ENCODE measurements at places on chromosomes 5 and 9.
A peak's percentile ranks its signal among the peaks of the same experiment; 100 is the strongest.

- no peak for DNase-seq
Measured at GRCh38 chr5:124892185-124892848, 145.9 kb upstream of the ZNF608 start.

- peak; percentile 75 for DNase-seq
Measured at GRCh38 chr5:127909066-127909465, 174.5 kb upstream of the SLC12A2 start.

GRCh38 chr9:104725014-104725413 lies 22.5 kb upstream of the NIPSNAP3A start:
- DNase-seq, result no peak

GRCh38 chr9:7088611-7089010 lies 330.8 kb downstream of the KDM4C start:
- no peak for DNase-seq

GRCh38 chr9:106467865-106468164 lies 395.2 kb upstream of the ZNF462 start:
- DNase-seq, result no peak

- DNase-seq, result no peak
Measured at GRCh38 chr9:110835404-110835803, 166.8 kb downstream of the MUSK start.

- peak; percentile 64 for DNase-seq
Measured at GRCh38 chr5:163565931-163566608, 60.7 kb downstream of the MAT2B start.

GRCh38 chr5:172527559-172527958 lies 73.2 kb upstream of the SH3PXD2B start:
- no peak for DNase-seq

- no peak for DNase-seq
Measured at GRCh38 chr5:167822241-167822640, 469.2 kb upstream of the WWC1 start.

- DNase-seq, result no peak
Measured at GRCh38 chr9:136615631-136616306, 46.9 kb upstream of the EGFL7 start.

GRCh38 chr9:98765256-98765655 lies 31.1 kb downstream of the ANKS6 start:
- DNase-seq, result peak; percentile 15

DNA sequence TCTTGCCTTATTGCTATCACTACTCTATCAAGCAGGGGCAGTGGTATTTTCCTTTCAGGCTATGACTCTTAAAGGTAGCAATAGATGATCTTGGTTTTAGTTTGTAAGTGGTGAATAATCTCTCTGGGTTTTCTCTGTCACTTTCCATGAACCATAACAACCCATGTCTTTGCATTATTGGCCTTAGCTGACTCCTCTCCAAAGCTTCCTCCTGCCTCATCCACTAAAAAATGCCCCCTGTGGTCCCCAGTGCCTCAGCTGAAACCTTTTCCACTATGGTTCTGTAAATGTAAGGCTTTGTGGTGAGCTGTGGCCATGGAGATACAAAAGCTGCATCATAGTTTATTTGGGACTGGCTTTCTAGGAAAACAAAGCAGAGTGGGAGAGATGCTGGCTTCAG lies 128.8 kb downstream of the GPBP1 start:
- no peak for DNase-seq

- peak; percentile 42 for DNase-seq
Measured at GRCh38 chr9:111598733-111599091, 735 bp downstream of the PTGR1 start.

DNA sequence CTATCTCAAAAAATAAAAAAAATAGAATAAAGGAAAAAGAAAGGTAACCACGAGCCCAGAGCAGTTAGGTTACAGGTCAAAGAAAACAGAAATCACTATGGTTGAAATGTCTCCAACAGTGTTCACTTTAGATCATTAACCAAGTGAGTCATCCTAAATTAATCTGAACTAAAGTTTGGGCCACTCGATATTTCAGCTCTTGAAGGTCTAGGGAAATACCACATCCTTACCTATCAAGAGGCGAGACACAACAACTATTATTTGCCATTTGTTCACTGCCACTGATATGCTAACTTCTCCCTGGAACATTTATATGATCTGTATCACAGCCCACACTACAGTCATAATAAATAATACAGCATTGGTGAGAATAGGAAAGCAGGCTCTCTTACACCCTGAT lies 111.3 kb upstream of the NR5A1 start:
- DNase-seq, result no peak

DNA sequence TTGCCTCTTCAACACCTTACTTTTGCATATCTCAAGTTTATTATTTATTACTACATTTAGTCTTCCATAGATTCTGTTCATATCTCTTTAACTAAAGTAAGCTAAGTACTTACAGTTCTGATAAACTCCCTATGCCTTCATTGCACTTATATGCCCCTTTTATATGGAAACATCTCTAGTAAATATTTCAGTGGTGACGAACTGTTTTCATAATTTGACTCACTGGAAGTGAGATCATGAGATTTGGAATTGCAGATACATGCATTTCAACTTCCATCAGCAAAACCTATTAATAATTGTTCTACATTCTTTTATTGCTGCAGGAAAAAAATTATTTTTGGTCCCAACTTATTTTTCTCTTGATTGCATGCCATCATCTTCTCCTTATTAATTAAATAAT lies 263.5 kb downstream of the CD180 start:
- no peak for DNase-seq

- DNase-seq, result no peak
Measured at GRCh38 chr5:96197347-96197746, 235.7 kb upstream of the ELL2 start.

- DNase-seq, result no peak
Measured at GRCh38 chr5:8523501-8523900, 654.6 kb downstream of the MTRR start.

- peak; percentile 78 for DNase-seq
Measured at GRCh38 chr5:173688703-173689102, 72.3 kb upstream of the BOD1 start.

- no peak for DNase-seq
Measured at GRCh38 chr5:5144441-5144840, 4.3 kb downstream of the ADAMTS16 start.

- no peak for DNase-seq
Measured at GRCh38 chr5:133332439-133333024, 279.8 kb downstream of the FSTL4 start.

DNA sequence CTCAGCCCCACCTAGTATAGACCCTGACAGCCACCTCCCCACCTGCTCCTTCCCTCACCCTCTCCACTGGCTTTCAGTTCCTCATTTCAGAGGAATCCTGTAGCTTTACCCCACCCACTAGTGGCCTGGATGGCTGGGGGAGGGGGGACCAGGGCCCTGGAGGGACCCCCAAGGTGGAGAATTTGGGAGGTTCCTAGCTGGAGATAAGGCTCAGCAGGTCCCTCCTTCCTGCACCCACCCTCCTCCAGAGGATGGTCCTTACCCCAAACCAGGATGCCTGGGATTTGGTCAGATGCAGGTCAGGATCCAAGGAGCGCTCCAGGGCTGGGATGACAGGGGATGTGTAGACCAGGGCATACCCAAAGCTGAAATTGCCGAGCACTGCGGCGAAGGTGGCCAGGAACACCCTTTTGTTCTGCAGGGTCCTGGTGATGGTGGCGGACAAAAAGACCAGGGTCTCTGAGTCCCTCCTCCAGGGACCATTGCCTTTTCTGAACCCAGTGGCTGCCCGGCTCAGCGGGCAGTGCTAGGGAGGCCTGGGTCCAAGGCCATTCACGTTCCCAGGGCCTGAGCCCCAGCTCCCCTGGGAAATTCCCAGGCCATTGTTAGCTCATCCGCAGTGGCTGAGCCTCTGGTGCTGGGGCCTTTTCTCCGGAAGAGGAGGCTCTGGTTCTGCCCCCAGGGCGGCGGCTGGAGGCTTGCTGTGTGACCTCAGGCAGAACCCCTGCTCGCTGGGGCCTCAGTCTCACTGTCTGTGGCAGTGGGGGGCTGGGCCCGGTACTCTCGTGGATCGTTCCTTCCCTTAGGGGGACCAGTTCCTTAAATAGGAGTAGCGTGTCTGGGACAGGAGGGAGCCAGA lies 678 bp downstream of the SLC2A6 start:
- DNase-seq, result peak; percentile 70

DNA sequence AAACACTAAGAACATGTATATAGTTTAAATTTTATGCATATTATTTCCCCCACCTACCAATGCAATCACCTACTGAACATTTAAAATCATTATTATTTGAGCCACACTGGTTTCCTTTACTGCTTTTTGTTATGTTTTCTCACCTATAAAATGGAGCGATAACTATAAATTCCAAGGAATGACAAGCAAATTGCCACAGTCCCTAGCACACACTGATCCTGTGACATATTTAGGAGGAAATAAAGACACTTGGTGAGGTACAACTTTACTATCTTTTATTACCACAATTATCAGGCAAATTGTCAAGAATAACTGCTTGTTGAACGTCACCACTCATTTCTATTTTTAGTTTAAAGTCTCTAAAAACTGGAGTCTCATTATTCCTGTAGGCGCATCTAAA lies 1693.6 kb downstream of the EFNA5 start:
- DNase-seq, result no peak

DNA sequence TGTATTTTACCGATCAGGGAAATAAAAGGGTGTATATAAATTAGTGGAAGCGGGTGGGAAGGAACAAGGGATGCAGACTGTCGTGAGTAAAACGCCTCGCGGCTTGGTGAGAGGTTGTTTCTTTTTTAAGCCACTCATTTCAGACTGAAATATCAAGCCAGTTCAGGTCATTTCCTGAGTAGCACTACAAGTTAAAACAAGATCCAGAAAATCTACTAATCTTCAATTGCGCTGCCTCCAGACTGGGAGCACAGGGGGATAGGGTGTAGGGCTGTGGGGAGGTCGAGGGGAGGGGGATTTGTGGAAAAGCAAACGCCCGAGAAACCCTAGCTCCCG lies 140.8 kb downstream of the TSSK1B start:
- DNase-seq, result peak; percentile 59

DNA sequence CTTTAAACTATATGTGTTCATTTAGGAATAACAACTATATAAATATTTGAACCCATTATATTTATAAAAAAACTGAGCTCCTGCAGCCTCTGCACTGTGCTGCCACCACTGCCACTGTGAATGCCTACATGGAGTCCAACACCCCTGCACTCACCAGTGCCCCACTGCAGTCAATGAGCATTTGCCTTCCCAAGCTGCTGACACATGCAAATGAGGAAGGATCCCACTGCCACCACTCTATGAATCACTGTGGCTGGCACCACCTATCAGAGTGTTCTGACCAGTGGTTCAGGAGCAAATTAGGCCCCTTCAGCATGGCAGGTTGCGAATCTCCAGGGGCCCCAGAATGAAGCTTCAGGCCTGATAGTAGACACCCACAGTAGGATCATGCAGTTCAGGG lies 9.1 kb downstream of the IFNA5 start:
- no peak for DNase-seq
